Renal cortex interstitium (tissue), 15 donors: ENCODE measurements at places on chromosomes 5 and 9.

DNA sequence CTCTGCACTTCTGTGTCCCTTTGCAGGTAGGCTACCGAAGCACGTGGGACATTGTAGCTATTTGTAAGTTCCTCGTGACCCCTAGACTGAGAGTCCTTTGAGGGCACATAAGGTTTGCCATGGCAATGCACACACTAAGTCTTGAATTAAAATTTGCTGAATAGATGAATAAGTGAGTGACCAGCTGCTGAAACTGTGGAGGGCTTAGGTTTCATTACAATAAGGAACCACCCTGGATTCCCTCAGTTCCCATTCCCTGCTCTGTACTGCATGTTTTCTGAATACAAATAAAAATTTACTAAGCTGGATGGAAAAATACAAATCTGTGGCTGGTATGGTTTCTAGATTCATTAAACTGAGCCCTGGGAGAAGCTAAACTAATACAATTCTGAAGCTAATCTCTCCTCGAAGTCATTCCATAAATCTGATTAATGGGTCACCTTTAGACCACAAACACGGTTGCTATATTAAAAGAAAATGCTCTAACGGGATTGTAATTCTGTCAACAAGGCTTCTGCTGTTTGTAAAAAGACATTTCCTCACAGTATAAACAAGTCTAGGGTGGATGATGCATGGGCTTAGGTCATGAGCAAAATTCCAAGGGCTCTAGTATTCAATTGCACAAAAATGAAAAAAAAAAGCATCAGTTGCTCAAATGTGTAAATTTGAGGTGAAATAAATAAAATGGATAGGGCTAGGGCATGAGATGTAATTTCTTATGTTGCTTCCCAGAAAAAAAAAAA is 172.3 kb downstream of the ATP10B start:
- no peak for DNase-seq

GRCh38 chr5:134383980-134384697 is 12.8 kb downstream of the UBE2B start:
- no peak for DNase-seq

- no peak for DNase-seq
These were observed 430.8 kb upstream of the TNC start for GRCh38 chr9:115548609-115549260.

DNA sequence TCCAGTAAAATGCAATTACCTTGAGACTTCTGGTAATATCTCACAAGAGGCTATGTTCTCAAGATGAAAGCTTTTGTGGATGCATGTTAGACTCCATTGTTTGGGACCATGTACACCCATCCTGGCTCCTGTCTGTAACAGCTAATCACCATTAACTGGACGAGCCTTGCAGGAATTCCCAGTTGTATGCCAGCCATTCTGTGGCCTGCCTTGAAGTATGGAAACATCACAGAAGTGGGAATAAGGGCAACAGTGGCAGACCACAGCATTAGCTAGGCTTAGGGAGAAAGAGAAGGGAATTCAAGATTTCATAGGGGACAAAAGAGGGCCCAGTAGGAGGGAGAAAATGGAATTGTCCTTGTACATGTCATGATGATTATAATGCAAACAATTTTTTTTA is 79.0 kb downstream of the RORB start:
- no peak for DNase-seq

DNA sequence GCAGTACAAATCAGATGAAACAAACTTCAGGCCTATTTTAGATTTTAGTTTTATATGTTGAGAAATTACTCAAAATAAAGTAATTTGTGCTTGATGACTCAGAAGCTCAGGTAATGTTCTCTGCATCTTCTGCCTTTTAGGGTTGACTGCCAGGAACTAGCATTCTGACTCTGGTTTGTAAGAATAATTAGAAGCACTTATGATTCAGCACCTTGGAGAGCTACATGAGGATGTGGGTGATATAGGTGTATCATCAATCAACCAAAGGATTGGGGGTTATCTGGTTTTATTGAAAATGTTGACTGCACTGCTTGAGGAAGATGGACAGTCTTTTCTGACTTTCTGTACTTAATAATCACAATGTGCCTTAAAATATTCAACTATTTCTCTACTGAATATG is 118.7 kb upstream of the SGCD start:
- no peak for DNase-seq

DNA sequence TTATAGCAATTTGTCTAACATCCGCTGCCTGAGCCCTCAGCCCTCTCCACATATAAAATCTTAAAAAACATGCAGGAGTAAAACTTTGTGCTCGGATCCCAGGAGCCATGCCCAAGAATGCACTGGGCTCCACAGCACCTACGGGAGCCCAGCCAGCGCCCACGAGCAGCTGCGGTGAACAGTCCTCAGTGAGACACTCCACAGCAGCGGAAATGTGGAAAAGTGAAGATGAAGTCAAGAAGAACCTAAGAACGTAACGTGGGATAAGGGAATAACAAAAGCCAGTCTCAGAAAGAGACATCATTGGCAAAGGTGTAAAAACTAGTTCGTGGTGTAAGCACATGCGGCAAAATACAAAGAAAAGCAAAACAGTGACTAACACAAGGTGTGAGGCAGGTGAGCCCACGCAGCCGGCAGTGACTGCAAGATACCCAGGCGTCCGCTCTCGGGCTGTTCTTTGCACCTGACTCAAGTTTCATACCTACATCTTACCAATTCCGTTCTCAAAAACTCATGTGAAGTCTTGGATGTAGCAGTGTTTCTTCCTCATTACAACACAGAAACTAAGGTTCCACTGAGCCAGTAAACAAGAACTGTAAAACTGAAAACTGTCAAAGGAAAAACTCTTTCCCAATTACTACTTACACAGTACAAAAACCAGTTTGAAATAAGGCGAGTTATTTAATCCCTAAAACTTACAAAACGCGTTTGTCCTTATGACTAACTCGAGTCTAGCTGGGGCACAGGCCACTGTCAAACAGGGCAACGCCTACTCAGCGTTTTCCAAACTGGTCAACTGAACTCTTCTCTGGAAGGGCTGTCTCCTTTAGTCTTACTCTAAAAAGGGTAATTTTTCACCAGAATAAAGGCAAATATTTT is 1.7 kb downstream of the CAMSAP1 start:
- DNase-seq, result no peak

DNA sequence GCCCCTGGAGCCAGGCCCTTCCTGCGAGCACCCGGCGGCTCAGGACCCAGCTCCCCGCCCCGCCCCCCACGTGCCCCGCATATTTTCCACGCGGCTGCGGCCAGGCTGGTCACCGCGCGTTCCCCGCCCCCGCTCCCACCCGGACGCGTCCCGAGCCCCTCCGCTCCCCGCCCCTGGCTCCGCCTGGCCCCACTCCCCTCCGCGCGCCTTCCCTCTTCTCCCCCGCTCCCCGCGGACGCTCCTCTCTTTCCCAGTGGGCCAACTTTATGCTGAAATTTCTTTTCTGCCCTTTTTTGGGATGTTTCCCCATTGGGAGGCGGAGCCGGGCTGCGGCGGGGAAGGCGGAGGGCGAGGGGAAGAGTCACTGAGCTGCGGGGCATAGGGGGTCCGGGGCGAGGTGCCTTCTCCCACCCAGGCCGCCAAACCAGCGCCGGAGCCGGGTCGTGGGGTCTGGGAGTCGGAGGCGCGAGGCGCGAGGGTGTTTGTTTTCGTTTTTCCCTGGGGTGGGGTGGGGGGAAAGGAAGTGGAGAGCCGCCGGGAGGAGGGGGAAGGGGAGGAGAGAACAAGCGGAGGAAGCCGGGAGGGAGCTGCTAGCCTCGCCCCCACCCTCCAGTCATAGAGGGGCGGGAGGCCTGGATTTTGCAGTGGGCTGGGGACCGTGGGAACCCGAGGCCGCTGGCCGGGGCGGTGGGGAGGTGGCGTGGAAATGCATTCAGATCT is 1.0 kb upstream of the TPM2 start:
- peak; percentile 39 for DNase-seq

- peak; percentile 13 for DNase-seq
These were observed 10.1 kb upstream of the ZNF484 start for GRCh38 chr9:92887880-92888338.

DNA sequence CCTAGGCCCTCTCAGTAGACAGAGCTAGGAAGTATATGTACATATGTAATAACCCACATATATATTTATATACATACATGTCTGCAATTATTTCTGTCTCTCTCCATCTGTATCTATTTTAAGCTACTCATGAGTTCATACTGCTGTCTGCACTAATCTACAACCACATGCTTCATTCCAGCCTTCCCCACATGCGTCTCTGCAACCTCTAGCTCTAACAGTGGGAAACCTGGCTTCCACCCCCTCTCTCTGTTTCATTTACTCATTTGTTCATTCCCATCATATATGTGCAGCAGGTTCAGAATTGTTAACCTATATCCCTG is 23.3 kb downstream of the DCANP1 start:
- DNase-seq, result no peak

DNA sequence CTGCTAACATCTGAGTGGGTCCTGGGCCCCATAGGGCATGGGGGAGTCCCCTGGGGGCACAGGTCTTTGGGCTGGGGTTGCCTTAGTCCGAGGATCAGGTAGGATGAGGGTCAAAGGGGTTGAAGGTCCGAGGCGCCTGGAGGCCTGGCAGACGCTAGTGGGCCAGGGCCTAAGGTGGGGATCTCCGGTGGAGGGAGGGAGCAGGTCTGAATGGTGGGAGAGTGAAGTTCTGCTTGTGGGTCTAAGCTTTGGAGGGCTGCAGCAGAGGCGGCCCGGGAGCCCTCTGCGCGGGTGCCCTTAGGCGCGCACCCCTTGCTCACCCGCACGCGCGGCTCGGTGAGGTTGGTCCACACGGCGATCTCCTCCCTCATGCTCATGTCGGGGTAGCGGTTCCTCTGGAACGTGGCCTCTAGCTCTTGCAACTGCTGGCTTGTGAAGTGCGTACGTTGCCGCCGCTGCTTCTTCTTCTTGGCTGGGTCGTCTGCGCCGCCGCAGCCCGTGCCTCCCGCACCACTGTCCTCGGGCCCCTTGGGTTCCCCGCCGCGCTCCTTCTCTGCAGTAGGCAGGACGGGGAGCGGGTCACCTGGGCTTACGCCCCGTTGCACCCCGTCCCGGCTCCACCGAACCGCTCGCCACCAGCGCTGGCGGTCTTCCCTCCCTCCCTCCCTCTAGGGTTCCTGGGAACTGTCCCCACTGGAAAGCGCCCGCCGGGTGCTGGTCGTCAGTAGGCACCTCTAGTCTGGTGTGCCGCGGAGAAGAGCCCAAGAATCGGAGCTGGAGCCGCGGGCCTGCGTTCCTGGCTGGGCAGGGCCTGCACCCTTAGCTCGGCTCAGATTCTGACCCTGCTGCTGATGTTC is 2.8 kb downstream of the PITX1 start:
- DNase-seq, result no peak

GRCh38 chr5:87599778-87600177 is 187.0 kb upstream of the CCNH start:
- no peak for DNase-seq

DNA sequence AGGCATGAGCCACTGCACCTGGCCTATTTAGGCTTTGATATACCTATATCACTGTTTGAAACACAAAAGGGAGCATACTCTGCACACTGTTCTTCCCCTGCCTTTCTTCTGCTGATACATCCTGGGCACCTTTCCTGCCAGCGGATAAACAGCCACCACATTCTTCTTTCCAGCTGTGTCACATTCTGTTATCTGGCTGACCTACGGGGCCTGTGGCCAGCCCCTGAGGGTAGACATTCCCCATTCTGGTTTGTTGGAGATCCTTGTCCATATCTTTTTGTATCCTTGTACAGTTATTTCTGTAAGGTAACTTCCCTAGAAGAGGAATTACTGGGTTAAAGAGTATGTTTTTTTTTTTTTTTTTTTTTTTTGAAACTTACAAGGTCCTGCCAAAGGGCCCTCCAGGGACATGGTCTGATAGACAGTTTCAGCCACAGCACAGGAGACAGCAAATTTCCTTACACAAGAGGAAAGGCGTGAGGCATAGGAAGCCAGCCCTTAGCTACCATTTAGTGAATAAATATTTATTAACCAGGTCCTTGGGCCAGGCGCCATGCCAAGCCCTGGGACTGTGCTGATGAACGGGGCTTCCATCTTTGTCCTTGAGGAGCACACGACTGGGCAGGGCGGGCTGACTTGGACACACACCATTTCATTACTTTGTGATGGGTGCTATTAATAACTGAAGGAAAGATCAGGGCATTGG is 57.8 kb downstream of the ERGIC1 start:
- DNase-seq, result no peak

GRCh38 chr5:119397518-119398380 is 41.9 kb downstream of the TNFAIP8 start:
- no peak for DNase-seq

DNA sequence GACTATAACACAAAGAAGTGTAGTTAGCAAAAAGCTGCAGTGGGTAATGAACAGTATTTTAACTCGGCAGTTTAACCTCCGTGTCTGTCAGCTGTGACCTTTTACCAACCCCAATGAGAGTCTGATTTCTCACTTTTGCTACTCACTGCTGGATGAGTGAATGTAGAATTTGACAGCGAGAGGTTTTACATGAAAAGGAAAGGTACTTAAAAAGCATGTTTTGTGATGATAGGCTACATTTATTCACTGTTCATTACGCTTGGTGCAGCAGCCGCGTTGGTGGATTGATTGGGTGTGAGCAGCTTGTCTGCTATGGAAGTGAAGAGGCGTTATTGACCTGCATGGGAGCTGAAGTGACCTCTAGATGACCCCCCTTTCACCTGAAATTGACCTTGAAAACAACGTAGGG is 867.7 kb downstream of the NR2F1-AS1 start:
- DNase-seq, result no peak

DNA sequence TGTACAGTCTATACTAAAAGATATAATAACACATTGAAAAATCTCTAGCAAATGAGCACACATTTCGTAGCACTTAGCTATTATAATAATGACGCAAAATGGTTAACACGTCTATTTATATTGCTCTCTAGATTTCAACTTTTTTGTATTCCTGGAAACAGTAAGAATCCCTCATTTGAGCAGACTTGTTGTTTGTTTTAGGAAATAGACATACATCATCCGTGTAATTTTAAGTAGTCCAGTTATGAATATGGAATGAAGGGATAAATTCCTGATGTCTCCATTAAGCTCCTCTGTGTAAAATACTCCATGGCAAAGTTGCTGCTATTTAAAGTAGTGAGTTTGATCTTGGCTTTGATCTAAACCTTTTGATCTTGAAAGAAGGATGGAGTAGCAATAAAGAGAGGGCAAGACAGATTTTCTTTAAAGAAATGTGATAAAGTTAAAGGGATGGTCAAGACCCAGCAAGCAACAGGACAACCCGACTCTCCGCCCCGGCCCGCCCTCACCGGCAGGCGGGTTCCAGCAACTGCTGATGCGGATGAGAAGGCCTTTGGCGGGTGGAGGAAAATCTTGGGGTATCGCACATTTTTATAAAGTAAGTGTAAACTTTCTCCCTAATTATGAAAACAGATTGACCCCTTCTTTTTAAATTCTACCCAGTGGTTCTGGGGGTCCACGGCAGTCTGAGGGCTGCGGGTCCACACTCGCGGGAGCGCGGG is 277.4 kb downstream of the AOPEP start:
- DNase-seq, result no peak
